Ovary (tissue), 10 donors: ENCODE measurements at places on chromosomes 2 and 18.

- DNase-seq: no peak
Observed at GRCh38 chr2:118473241-118473640, 374.2 kb downstream of the EN1 start.

DNA sequence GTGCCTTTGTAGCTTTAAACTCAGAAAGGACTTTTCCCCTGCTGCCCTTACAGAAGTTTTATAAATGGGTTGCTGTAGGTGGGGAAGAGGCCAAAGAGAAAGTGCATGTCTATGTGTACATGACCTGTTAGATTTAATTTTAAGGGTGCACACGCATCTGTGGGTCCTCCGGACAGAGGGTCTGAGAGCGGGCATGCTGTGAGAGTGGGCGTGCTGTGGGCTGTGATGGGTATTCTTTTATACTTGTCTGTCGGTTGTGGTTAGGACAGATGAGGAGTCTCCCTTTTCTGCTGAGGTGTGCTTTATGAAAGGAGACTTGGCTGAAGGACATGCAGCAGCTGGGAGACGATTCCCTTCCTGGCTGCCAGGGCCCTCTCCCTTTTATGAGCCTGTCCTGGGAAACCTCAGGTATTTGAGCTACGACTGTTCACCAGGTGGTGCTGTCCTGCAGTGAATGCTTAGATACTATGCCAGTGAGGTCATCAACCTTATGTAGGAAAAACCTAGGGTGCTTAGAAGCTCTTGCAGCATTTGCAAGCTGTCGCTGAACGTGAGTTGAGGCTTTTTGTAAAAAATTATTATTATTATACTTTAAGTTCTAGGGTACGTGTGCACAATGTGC lies 67.5 kb downstream of the TANC1 start:
- DNase-seq: no peak

GRCh38 chr18:63119647-63120046 lies 199.9 kb downstream of the BCL2 start:
- no peak for DNase-seq

DNA sequence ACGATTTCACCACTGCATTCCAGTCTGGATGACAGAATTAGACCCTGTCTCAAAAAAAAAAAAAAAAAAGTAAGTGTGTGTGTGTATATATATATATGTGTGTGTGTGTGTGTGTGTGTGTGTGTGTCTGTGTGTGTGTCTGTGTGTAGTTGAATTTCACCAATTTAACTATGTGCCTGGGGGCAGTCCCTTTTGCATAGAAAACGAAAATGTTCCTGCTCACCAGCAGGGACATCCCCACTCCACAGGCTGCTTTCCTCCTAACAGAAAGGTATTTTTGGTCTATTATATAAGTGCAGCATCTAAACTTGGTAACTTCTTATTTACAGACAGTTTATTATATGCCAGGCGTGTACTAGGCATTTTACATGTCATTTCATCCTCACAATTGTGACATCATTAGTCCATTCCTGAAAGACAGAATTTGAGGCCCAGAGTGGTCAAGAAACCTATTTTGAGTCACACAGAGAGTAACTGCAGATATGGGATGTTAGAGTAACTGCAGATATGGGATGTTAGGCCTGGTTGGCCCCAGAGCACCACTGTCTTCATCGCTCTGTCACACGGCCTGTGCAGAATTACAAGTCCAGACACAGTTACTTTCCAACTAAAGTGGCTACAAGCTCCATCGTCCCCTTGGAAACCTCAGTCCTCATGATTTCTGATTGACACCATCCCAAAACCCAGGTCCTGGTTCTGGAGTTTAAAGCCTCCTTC lies 9.3 kb upstream of the TTL start:
- no peak for DNase-seq

DNA sequence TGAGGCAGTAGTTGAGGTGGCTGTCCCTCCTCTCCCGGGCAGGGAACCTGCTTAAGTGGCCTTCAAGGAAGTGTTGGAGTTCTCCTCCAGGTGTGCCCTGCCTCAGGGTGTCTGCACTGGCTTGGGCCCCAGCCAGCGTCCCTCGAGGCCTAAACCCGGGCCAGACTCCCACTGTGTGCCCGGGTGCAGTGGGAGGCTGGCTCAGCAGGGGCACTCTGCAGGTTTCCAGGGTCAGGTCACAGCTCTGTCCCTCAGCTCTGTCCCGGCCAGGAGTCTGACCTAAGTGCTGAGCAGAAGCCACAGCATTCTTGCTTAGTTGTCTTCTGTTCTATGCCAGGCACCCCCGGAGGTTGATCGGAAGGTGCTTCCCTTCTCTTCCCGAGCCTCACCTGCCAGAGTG lies 69.0 kb upstream of the OTOS start:
- no peak for DNase-seq

- DNase-seq: no peak
Observed at GRCh38 chr2:127134833-127135830, 28.2 kb upstream of the BIN1 start.

DNA sequence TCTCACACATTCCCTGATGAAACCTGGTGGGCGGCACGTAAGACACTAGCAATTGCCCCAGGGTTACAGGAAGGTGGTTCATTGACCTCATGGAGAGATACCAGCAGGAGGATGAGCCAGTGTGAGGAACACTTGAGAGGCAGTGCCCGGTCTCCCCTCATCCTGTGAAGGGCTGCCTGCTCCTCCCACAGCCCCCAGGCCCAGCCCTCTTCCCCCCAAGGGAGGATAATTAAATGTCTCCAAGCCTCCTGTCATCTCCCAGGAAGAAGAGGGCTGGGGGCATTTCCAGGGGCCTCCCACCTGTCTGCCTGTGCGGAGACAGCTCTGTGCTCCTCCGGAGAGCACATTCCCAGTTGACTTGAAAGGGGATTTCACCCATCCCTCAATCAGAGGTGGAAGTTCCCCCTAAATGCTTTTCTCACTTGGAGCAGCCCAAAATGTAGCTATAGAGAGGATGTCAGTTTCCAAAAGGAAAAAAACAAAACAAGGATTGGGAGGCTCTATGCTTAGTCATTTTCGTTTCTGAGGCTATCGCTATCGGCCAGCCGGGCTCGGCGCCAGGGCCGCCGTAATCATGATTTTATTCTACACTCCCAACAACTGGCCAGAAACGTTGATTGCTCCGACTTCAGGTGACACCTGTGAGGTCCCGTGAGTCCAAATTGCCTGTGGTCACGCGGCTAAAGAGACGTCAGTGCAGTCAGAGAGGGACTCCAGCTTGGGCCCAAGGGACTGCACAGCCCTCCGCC lies 7.1 kb downstream of the KCNF1 start:
- no peak for DNase-seq

DNA sequence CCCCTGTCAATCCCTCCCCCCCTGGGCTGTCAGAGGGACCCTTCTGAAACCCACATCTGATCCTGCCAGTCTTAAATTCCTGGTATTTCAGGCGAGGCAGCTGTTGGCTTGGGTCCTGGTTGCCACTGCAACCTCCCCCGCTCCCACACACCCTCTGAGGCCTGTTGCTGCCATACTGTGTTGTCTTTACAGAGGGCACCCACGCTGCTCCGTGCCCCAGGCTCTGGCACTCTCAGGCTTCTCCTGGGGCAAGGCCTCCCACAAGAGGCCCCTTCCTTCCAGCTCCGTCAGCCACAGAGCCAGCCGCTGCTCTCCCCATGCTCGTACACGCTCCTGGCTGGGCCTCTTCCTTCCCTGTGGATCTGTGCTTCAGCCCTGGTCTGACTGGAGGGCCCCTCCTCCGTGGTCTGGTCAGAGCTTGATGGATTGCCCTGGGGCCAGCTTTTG lies 8.6 kb downstream of the CABLES1 start:
- DNase-seq: no peak

- DNase-seq: no peak
Observed at GRCh38 chr2:98050070-98050469, 36.9 kb upstream of the VWA3B start.

DNA sequence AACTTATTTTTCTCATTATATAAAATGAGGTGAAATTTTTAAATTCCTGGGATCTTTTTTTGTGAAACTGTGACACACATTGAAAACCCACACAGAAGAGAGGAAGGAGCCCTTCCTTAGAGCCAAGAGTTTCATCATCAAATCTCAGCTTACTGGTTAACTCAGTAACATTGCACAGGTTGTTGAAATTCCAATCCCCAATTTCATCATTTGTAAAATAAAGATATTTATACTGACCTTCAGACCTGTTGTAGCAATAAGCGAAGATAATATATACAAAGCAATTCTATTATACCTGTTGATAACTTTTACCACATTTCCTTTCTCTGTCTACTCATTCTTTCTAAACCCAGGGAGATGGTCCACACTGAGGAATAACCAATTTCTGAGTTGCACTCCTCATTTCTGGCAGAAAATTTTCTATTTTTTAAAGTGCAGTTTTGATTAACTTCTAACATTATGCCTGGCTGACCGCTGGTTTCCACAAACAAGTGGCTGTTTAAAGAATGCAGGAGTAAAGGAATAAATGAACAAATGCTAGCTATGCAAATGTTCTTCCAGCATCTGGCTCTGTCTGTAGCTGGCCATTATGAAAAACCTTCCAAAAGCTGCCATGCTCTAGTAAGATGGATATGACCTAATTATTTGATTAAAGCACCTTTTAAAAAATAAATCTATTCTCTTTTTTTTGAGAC lies 105.7 kb upstream of the LINC00305 start:
- DNase-seq: no peak

- DNase-seq: no peak
Observed at GRCh38 chr18:57863706-57864105, 60.6 kb upstream of the ATP8B1 start.

DNA sequence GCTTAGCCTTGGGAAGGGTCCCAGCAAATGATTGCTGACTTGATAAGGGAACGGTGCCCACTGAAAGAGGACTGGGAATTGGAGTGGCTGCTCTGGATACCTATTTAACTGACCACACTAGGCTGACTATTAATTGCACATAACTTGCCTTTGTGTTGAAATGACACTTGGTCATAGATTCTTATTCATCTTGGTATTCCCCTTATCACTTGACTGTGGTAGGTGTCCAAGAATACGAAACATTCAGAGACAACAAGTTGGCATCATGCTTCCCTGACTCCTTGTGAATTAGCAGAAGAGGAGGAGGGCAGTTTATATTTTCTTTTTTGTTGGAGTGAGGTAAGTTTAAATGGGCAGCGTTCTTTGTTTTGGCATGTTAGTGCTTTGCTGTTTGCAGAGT lies 13.4 kb downstream of the FMNL2 start:
- no peak for DNase-seq

- DNase-seq: no peak
Observed at GRCh38 chr2:101500180-101500579, 25.3 kb upstream of the RFX8 start.

GRCh38 chr2:235149736-235150135 lies 197.9 kb downstream of the SH3BP4 start:
- no peak for DNase-seq

DNA sequence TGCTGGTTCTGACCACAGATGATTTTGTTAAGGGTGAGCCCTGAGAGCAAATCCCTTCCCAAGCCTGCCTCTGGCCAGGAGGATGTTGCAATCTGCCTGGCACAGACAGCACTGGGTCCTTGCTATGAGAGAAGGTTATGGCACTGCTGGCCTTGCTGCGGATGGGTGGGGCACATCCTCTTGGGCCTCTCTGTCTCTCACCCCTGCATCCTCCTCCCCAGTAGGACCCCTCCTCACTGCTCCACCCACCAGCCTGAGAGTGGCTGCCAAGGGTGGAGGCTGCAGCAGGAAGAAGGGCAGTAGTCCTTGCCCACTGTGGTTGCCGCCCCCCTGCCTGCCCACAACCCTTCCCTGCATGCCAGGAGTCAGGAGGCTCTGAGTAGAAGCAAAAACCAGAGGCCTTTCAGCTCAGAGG lies 180.9 kb downstream of the ZBTB7C start:
- peak; percentile 64 for DNase-seq

GRCh38 chr18:59060551-59060950 lies 79.1 kb upstream of the SEC11C start:
- no peak for DNase-seq

DNA sequence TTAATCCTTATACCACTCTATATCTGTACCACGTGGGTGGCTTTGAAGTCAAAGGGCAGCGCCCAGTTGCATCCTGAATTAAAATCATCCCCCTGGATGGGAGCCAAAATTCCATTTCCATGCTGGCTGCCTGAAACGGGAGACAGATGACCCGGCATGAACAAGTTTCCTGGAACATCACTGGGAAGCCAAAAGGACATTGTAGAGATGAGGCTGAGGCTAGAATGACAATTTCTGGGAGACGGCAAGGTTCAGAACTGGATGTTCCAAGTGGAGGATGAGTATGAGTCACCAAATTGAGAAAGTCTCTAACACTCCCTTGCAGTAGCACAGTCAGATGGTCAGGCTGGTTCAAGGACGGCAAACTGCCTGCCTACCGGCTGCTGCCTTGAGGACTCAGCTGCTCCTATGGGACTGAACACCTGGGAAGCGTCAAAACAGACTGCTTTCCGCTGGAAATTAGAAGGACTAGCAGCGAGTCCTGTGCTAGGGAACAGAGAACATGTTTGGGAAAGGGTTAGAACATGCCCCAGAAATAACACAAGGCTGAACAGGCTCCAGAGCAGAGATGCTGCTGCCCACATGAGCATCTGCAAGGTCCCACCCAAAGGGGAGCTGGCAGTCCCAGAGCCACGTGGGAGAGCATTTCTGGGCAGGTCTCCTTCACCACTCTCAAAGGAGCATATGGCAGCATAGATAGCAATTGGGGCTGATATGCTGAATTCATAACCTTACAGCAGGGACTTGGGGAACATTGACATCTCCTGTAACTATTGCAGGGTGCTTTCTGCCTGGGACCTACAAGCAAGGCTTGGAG lies 32.0 kb downstream of the YPEL5 start:
- DNase-seq: peak; percentile 77

GRCh38 chr2:64792995-64793639 lies 139.4 kb upstream of the SERTAD2 start:
- DNase-seq: no peak
